Prostate gland (tissue), 2 donors: ENCODE measurements at places on chromosomes 7 and 10. TPM values are rescaled to one million over a fixed set of nuclear protein-coding genes. Genes with fewer than 3 reads are reported as not detected.

DNA sequence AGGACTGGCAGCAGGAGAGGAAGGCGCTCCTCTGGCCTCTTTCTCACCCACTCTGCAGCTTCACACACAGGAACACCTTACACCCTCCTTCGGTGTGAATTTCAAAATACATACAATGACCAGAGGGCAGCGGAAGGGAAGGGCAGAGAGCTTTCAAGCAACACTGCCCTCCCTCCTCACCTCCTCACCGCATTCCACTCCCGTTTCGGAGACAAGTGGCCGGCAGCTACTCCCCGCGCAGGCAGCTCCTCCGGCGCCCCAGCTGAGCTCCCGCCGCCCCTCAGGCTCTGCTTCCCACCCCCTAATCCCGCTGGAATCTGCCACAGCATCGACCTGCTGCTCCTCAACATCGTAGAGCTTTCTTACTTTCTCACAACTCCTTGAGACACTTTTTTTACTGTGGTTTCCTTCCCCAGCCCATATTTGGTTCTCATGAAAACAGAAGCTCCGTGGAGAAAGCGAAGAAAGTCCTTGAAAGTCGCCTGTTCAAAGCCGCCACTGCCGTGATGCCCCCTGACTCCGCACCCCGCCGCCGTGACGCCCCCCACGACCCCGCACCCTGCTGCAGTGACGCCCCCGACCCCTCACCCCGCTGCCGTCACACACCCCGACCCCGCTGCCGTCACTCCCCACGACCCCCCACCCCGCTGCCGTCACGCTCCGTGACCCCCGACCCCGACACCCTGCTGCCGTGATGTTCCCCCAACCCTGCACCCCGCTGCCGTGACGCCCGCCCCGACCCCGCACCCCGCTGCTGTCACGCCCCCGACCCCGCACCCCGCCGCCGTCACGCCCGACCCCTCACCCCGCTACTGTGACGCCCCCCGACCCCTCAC is 14.6 kb upstream of the GPER1 start:
- no peak overlapping the region for H3K4me3 ChIP-seq
- no peaks in the 10 kb centered on the region for H3K4me1 ChIP-seq
- no peaks in the 10 kb centered on the region for H3K27me3 ChIP-seq
- no peak overlapping the region for H3K27ac ChIP-seq
- DNase-seq: no peak
- H3K36me3 ChIP-seq: no peaks in the 10 kb centered on the region

DNA sequence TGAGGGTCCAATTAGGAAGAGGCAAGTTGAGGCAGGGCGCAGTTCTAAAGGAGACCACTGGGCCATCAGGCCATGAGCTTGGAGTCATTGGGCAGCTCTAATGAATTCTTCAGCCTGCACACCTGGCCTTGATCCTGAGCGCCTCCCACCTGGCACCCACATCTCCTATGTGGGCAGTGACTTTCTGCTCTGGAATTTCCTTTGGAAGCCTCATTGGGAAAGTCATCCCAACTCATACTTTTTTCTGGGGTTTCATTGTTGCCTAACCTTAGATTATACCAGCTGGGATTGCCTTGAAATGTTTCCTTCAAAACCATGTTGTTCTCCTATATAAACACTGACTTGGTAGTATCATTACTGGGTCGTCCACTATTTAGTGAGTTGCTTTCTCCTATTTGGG is 54.1 kb downstream of the PLPP4 start:
- H3K4me3 ChIP-seq: no peak overlapping the region
- no peaks in the 10 kb centered on the region for H3K36me3 ChIP-seq
- no peak for DNase-seq
- H3K27ac ChIP-seq: no peak overlapping the region

The LBX1 gene
- total RNA-seq: not detected

DNA sequence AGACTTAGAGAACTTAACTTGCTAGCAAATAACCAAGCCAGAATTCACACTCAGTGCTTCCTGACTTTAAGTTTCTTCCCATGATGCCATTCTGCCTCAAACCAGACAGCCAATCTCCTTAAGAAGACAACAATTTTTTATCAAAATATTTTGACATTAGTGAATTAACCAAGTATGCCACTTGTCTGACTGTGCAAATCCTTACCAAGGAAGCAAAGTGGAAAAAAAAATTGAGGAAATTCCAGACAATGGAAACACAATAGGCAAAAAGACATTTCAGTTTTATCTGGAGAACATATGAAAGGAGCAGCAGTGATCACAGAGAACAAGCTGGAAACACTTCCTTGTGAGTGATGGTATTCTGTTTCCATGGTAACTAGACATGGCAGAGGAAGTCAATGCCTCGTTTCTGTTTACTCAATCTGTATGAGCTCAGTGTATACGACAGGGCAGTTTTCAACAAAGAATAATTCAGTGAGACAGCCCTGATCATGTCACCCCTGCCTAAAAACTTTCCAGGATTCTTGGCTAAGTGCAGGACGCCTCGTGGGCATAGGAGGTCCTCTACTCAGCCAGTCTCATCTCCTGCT is 114.2 kb downstream of the DYNC1I1 start:
- H3K36me3 ChIP-seq: no peaks in the 10 kb centered on the region
- no peaks in the 10 kb centered on the region for H3K27me3 ChIP-seq
- H3K27ac ChIP-seq: no peak overlapping the region
- no peaks in the 10 kb centered on the region for H3K4me1 ChIP-seq

The GRM8 gene
- 3.7 TPM for total RNA-seq

The OSBPL3 gene
- 6.3 TPM for total RNA-seq

The AQP1 gene
- total RNA-seq: 89.4 TPM

GRCh38 chr10:129509835-129510234 is 42.8 kb downstream of the MGMT start:
- H3K4me3 ChIP-seq: no peak overlapping the region
- peaks cover 4% of the 10 kb centered on the region for H3K4me1 ChIP-seq
- no peak for DNase-seq
- H3K36me3 ChIP-seq: no peaks in the 10 kb centered on the region
